ENCODE measurements at places on chromosomes 7 and 10. TPM values are rescaled to one million over a fixed set of nuclear protein-coding genes. Genes with fewer than 3 reads are reported as not detected.

The ZNF727 gene
- not detected for total RNA-seq

The TLX1 gene
- not detected for total RNA-seq

The SEMA3D gene
- 51.2 TPM for total RNA-seq

The GALNT17 gene
- not detected for total RNA-seq

The MSMB gene
- not detected for total RNA-seq

The ING3 gene
- total RNA-seq = 6.7 TPM

The EIF5AL1 gene
- total RNA-seq = 1.5 TPM

The SCART1 gene
- 1.6 TPM for total RNA-seq

Data from fibroblast of the aortic adventitia (primary cell).